ENCODE measurements at places on chromosomes 3 and 15.

GRCh38 chr15:40949756-40950207, 3.5 kb upstream of the CHAC1 start:
- no peak for DNase-seq

DNA sequence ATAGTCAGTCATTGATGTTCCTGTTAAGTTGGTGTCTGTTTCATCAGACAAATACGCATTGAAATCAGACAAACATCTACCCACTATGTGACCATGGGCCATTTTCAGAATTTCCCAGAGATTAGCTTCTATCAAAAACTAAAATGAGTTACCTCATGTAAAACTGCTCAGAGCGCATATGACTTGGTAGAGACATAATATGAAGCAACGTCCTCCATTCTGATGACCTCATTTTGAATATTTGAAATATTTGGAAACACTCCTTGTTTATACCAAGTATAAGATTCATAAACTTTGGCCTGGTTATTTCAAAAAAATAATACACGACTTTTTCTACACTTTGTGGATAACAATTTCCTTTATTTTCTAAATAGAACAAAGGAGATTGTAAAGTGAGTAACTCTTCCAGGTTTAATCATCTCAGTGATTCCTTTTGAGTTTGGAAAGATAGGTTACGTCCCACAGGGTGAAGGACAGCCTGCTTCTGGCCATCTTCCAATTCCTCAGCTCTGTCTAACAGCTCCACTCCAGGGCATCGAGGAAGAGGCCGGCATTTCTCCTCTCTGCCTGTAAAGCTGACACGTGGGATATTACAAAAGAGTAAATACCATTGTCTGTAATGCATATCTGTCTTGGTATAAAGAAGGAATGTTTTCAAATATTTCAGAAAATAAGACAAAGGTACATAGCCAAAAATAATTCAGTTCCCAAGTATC, 122.6 kb downstream of the CADM2 start:
- no peak for DNase-seq

GRCh38 chr15:101179341-101180153, 72.3 kb downstream of the CHSY1 start:
- no peak for DNase-seq

- DNase-seq: no peak
These were observed 285.0 kb downstream of the CLSTN2 start for GRCh38 chr3:140219923-140220452.

DNA sequence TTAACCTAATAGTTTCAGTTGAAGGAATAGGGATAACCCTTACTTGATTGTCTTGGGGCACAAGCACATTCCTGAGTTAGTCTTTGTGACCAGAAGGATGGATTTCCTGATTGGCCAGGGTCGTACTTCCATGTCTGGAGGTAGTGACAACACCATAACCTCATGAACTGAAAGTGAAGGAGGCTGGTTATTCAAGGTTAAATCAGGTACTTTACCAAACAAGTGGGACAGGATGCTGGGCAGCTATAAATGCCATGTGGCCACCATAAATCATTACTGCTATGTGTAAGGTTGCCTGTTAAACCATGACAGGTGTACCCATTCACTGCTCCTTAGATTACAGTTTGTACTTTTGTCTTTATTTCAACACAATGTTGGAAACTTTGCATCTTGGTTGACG, 128.3 kb upstream of the SAMMSON start:
- DNase-seq: no peak

DNA sequence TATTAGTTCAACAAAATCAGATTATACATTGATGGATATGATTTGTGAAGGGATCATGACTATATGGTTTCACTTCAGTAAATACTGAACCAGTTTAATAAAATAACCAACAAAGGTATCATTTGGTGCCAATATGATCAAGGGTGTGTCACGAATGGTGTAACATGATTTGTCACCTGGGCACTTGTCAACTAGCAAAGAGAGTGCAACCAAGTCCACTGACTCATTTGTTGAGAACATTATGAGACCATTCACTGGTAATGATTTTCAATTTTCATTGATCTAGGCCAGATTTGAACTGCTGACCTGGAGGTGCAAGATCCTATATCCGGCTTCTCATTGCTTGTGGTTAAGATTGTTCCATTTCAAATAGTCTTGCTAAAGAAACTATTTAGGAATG, 1037.9 kb downstream of the ROBO2 start:
- no peak for DNase-seq

DNA sequence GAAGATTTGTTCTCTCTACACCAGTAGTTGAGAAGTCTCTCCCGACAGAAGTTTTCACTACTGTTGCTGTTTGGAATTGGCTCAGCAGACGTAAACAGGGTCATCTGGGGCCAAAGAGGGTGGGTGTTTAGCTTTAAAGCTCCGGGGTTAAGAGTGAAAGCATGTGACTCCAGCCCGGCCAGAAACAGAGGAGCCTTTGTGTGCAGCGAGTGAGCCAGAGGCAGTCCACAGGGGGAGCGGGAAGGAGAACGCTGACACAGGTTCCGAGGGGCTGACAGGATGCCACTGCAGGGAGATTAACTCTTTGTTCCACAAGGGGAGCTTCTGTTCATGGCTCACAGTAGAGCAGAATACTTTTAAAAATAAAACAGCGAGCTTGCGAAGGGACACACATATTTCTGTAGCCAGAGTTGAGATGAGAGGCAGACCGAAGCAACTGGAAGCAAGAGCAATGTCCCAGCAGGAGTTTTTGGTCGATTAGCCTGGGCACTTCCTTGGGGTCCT, 26.9 kb downstream of the BMF start:
- DNase-seq: no peak

DNA sequence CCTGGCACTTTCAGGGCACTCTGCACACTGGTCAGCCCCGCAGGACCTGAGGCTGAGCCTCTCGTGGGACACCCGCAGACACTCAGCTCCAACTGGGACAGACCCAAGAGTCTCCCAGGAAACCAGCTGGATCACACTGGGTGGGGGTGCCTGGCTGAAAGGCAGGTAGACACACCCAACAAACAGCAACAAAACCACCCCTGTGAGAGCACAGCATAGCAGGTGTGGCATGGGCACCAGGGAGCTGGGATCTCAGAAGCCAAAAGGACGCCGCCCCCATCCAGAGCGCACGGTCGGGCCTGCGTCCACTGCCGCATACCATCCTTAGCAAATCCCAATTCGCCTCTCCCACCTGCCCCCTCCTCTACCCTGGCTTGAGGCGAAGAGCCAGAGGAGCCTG, 154.2 kb upstream of the LINGO1 start:
- no peak for DNase-seq

DNA sequence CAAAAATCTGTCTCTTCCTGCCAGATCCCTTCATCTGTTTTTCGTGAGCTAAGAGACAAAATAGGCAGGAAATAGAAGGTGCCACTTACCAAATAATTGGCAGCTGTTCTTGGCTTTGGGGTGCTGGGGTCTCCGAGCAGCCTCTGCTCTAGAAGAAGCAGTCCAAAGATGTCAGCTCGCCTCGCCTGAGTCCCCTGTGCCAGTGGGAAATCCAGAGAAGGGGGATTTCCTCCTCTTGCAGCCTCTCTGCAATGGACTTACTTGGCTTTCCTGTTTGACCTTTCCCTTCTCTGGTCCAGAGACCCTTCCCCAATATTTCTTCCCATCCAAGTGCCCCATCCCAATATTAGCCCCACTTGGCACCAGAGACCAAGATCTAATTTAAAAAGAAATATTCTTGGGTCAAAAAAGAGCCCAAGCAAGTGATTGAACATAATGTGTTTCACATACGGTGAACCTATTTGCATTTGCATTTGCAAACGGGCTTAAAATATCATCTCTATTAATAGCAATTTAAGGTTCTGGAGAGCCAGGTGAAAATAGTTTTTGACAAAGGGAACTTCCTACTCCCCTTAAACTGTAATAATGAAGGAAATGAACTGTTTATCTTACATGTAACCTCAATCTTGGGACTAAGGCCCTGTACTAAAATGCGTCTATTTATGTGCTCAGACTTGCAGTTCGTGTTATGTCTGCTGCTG, 23.2 kb downstream of the CD86 start:
- no peak for DNase-seq

DNA sequence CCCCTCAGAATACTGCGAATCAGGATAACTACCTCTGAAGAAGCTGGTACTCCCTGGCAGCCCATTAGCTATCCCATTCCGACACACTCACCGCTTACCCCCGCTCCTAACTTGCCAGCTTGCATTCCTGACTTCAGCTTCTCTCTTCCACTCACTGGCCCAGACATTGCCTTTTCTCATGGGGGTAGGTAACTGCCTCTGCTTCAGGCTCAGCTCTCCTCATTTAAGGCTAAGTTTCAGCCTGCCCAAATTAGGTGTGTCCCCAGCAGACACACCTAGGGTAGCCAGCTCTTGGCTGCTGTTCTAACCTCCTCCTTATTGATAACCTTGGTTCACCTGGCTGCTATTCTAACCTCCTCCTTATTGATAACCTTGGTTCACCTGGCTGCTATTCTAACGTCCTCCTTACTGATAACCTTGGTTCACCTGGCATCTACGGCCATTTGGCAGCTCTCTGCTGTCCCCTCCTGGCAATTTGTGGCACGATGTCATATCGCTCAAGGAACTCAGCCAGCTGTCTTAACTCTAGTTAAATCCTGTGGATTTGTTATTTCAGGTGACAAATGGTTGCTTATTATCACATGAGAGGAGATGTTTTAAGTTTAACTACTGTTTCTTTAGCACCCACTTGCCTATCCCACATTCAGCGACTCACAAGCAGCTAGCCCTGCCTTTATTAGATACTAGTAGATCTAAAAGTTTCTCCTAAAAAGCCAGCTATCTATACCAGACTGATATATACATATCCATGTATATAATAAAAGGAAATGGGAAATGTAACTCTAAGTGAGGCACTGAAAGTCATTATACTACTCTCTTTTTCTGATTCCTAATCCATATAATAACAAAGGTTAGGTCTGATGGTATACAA, 106.5 kb upstream of the ACP3 start:
- no peak for DNase-seq

DNA sequence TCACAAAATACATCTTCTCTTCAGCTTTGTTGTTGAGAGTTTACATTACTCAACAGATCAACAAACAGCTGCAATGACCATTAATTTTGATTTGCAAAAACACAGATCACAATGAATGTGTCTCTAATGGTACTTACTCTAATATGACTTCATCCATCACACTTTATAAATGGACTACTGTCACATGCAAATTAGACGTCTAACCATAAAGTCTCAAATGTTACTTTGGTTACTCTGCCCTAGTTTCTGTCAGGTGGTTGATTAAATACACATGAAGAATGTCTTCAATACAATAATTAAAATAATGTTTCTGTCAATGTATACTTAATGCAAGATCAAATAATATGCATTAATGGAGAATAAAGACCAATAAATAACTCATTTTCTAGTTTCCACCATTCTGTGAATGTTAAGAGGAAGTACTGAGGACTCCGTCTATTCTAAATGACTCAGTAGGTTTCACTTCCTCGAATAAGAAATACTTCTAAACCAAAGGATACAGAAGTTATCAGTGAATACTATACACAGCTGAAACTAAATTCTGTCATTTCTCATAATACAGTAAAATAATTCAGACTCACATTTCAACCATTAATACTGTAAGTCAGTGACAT, 145.8 kb downstream of the CBLB start:
- no peak for DNase-seq

DNA sequence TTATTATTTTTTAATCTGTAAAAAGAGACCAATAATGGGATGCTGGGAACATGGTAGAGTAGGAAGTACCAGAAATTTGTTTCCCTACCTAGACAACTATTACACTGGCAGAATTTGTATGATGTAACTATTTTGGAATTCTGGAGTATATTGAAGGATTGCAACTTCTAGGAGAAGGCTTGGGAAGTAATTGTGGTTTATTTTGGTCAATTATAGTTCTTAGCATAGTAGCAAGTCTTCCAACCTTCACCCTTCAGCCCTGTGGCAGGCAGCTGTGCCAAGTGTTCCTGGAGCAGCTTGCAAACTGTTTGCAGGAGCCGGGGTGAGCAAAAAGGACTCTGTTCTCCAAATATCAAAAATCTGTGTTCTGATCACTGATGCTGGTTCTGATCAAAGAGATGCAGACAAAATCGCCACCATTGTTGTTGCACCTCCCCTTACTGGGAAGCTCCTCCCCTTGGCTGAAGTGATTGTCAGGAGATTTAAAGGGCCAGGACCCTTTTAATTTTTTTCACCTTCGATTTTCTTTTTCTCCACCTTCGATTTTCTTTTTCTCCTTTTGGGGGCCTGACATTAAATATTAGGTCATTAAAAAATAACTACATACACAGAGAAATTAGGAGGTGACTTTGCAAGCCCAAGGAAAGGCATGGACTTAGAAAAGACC, 363.3 kb downstream of the SLC9A9 start:
- no peak for DNase-seq
